ENCODE measurements at places on chromosomes 3 and 15.
A peak's percentile ranks its signal among the peaks of the same experiment; 100 is the strongest.

- H3K27ac ChIP-seq: peak overlapping the region; percentile 75
- H3K4me3 ChIP-seq: no peak overlapping the region
- peaks cover 5% of the 10 kb centered on the region for H3K4me1 ChIP-seq
- no peaks in the 10 kb centered on the region for H3K36me3 ChIP-seq
- H3K27me3 ChIP-seq: no peaks in the 10 kb centered on the region
Observed at GRCh38 chr3:48826451-48826850, 21.2 kb downstream of the PRKAR2A start.

DNA sequence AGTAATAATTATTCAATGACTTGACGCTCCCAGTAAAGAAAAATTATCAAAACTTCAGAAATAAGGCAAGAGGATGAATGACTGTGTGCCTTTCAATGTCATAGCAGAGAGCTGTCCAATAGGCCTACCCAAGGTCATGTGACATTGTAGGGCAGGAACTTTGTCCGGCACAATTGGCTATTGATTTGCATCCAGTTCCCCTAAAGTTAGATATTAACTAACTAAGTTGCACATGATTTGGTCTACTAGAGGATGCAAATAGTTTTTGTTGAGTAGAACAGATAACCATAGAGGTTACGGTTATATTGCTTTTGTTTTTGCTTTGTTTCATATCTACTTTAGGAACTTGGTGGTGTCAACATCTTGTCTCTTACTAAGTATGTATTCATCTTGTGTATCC, 127.9 kb upstream of the PFN2 start:
- peaks cover 7% of the 10 kb centered on the region for H3K4me1 ChIP-seq
- peaks cover 2% of the 10 kb centered on the region for H3K36me3 ChIP-seq
- DNase-seq: no peak
- no peak overlapping the region for H3K4me3 ChIP-seq
- no peak overlapping the region for H3K27ac ChIP-seq

DNA sequence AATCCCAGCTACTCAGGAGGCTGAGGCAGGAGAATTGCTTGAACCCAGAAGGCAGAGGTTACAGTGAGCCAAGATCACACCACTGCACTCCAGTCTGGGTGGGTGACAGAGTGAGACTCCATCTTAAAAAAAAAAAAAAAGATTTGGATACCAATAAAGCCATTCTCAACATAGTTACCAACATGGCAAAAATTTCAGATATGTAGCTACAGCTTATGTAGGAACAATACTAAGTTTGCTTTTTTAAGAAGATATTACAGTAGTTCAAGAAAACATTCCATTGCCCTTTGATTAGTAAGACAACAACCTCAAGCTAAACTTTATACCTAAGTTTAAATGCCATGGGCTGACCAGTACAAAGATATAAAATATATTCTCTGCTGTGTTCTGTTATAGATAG, 34.4 kb downstream of the ZNF106 start:
- no peak overlapping the region for H3K4me3 ChIP-seq
- no peaks in the 10 kb centered on the region for H3K27me3 ChIP-seq
- no peak for DNase-seq

DNA sequence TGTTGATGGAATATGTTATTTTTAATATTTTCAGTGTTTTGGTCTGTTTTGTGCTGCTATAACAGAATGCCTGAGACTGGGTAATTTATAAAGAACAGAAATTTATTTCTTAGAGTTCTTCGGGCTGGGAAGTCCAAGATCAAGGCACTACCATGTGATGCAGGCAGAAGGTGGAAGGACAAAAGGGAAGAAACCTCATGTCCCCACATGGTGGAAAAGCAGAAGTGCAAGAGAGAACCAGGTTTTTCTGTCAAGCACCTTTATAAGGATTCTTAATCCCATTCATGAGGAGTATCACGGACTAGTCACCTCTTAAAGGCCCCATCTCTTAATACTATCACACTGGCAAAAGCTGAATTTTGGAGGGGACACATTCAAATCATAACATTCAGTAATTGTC, 57.9 kb upstream of the EPHB3 start:
- H3K4me1 ChIP-seq: peaks cover 4% of the 10 kb centered on the region
- H3K36me3 ChIP-seq: peaks cover 3% of the 10 kb centered on the region
- H3K27me3 ChIP-seq: peaks cover 56% of the 10 kb centered on the region

- DNase-seq: no peak
- H3K27me3 ChIP-seq: peaks cover 2% of the 10 kb centered on the region
- no peaks in the 10 kb centered on the region for H3K36me3 ChIP-seq
- no peak overlapping the region for H3K27ac ChIP-seq
Observed at GRCh38 chr3:183378951-183379350, 49.5 kb downstream of the MCF2L2 start.

DNA sequence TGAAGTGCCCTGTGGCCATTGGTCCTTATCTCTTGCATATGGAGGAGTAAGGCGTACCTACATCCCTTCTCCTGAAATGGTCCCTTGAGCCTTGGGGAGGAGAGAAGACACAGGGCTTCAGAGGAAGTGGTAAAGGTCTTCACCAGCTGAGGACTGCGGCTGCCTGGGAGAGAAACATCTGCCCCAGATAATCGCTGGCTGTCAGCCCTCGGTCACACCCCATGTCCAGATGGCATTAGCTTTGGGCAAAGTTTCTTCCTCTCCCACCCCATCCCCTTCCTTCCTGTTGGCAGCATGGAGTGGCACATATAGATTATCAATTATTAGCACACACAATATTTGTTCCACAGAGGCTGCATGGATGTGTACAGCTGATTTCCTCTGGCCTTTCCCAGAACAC, 61.6 kb downstream of the LRTM1 start:
- no peak overlapping the region for H3K4me3 ChIP-seq
- no peak overlapping the region for H3K27ac ChIP-seq
- peaks cover 2% of the 10 kb centered on the region for H3K27me3 ChIP-seq
- H3K36me3 ChIP-seq: no peaks in the 10 kb centered on the region
- H3K4me1 ChIP-seq: peaks cover 44% of the 10 kb centered on the region
- DNase-seq: no peak

GRCh38 chr15:27382361-27383025, 411.5 kb downstream of the GABRG3 start:
- no peak overlapping the region for H3K4me3 ChIP-seq
- H3K27ac ChIP-seq: peak overlapping the region; percentile 44
- no peak for DNase-seq
- no peaks in the 10 kb centered on the region for H3K27me3 ChIP-seq
- no peaks in the 10 kb centered on the region for H3K36me3 ChIP-seq
- H3K4me1 ChIP-seq: peaks cover 9% of the 10 kb centered on the region

DNA sequence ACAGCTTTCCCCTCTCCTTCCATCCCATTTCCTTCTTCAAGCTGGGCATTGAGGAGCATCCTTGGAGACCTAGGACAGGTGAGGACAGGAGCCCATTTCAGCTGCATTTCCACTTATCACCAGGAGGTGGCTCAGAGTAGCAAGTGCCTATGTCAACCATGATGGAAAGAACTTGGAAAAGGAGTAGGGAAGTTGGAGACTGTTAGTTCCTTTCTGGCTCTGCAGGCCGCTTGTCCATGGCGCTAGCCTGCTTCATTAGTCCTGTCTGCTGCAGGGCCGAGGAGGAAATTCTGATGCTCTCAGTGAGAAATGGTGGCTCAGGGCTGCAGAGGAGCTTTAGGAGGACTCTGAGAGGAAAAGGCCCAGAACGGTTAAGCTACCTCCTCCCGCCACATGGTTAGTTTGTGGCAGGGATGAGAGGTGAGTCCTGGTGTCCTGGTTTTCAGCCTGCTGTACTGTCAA, 7.0 kb upstream of the CD276 start:
- H3K36me3 ChIP-seq: no peaks in the 10 kb centered on the region
- no peak overlapping the region for H3K27ac ChIP-seq
- no peak overlapping the region for H3K4me3 ChIP-seq
- H3K27me3 ChIP-seq: peaks cover 9% of the 10 kb centered on the region

- peaks cover 39% of the 10 kb centered on the region for H3K27me3 ChIP-seq
- H3K27ac ChIP-seq: no peak overlapping the region
- no peaks in the 10 kb centered on the region for H3K36me3 ChIP-seq
- no peak overlapping the region for H3K4me3 ChIP-seq
Observed at GRCh38 chr15:51265037-51265555, 73.3 kb downstream of the CYP19A1 start.

GRCh38 chr15:70068783-70069565, 28.7 kb downstream of the TLE3 start:
- no peak overlapping the region for H3K4me3 ChIP-seq
- DNase-seq: no peak
- H3K27me3 ChIP-seq: peaks cover 2% of the 10 kb centered on the region
- H3K36me3 ChIP-seq: peaks cover 42% of the 10 kb centered on the region
- H3K4me1 ChIP-seq: peaks cover 35% of the 10 kb centered on the region

DNA sequence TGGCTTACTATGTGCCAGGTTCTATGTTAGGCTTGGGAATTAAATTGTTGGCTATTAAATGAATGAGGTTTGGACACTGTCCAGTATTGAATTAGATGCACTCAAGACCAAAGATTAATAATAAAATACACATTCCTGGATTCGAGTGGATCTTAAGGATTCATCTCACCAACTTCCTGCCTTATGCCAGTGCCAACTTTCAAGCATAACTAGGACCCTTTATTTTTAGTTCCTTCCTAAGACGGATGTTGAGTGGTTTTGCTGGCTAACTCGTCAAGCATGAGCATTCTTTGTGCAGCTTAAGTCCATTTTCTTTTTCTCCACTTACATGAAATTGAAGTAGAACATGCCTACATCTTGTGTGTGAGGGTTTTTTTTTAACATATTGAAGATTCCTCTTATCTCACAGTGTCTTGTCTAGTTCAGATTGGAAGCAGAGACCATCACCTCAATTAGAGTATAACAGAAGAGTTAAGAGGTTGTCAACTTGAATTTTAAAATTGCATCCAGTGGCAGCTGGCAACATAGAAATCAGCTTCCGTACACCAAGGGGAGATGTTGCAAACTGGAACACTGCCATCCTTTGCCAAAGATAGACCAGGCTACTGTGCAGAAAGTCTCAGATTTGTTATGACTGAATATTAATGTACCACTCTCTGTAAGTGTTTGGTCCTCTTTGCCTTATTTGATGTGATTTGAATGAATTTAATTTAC, 106.3 kb upstream of the BFSP2 start:
- H3K27me3 ChIP-seq: no peaks in the 10 kb centered on the region
- H3K36me3 ChIP-seq: no peaks in the 10 kb centered on the region
- no peak for DNase-seq
- peaks cover 4% of the 10 kb centered on the region for H3K4me1 ChIP-seq

DNA sequence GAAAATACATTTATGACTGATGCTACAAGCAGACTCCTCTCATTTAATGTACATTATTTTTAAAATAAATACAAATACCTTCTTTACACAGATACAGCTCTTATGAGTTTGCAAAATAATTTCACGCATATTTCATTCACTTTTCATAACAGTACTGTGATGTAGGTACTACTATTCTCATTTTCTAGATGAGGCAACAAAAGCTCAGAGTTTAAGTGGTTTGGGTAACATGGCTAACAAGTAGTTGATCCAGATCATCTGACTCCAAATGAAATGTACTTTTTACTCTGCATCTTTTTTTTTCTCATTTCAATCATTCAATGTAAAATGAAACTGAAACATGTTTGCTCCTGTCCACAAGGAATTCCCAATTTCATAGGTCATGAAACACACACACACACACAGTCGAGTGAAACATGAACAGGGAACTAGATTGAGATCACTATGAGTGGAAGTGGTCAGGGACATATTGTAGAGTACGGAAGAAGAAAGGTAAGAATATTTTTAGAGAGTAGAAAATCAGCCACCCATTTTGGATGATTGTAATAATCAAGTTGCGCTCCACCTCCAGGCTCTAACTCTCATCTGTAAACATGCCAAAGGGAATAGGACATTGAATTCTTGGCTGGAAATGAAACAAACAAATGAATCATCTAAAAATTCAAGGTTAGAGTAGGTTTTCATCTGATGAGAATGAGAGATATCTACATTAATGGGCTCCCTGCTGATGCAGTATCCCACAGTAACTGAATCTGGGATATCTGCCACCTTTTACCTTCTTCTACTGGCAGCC, 92.4 kb downstream of the CLDN1 start:
- no peaks in the 10 kb centered on the region for H3K36me3 ChIP-seq
- no peak overlapping the region for H3K4me3 ChIP-seq
- H3K27ac ChIP-seq: no peak overlapping the region
- no peaks in the 10 kb centered on the region for H3K27me3 ChIP-seq
- H3K4me1 ChIP-seq: no peaks in the 10 kb centered on the region

DNA sequence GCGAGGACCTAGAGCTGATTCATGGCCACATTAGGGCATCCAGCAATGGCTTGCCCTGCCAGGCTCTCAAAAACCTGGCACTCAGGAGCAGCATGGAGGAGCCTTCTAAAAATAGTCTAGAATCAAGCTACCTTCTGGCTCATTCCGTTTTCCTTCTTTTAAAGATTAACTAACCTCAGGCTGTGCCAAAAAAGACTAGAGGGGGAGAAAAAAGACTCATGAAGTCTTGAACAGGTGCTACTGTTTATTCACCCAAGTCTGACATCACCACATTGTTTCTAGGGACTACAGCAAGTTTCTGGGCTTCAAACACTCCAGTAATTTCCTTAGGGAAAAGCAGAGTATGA, 125.8 kb downstream of the TNIK start:
- H3K27ac ChIP-seq: no peak overlapping the region
- peaks cover 9% of the 10 kb centered on the region for H3K36me3 ChIP-seq
- DNase-seq: no peak
- peaks cover 43% of the 10 kb centered on the region for H3K4me1 ChIP-seq
- H3K27me3 ChIP-seq: no peaks in the 10 kb centered on the region

- H3K27ac ChIP-seq: no peak overlapping the region
- no peaks in the 10 kb centered on the region for H3K36me3 ChIP-seq
- no peak overlapping the region for H3K4me3 ChIP-seq
- no peak for DNase-seq
- H3K27me3 ChIP-seq: no peaks in the 10 kb centered on the region
Observed at GRCh38 chr15:44064706-44065105, 130.4 kb downstream of the FRMD5 start.

- no peaks in the 10 kb centered on the region for H3K27me3 ChIP-seq
- peaks cover 29% of the 10 kb centered on the region for H3K4me1 ChIP-seq
- no peaks in the 10 kb centered on the region for H3K36me3 ChIP-seq
- no peak overlapping the region for H3K27ac ChIP-seq
- no peak for DNase-seq
Observed at GRCh38 chr3:4834403-4834866, 144.8 kb upstream of the BHLHE40 start.

All from neural crest cell (in vitro differentiated cells).